ENCODE measurements at places on chromosomes 6 and 20.

GRCh38 chr6:12336121-12336971 is 46.2 kb downstream of the EDN1 start:
- no peak for DNase-seq

DNA sequence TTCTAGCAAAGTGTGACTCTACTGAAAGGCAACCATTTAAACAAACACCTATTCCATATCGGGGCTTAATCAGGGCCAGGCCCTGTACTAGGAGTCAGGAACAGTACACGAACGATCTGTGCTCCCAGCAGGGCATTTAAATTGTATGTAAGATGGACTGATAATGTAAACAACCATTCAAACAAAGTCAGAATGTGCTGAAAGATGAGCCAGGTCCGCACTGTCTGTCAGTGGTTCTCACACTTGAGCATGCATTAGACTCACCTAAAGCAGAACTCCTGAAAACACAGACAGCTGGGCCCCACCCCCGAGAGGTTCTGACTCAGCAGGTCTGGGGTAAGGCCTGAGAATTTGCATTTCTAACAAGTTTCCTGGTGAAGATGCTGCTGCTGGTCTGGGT is 81.6 kb downstream of the PXDC1 start:
- no peak for DNase-seq

DNA sequence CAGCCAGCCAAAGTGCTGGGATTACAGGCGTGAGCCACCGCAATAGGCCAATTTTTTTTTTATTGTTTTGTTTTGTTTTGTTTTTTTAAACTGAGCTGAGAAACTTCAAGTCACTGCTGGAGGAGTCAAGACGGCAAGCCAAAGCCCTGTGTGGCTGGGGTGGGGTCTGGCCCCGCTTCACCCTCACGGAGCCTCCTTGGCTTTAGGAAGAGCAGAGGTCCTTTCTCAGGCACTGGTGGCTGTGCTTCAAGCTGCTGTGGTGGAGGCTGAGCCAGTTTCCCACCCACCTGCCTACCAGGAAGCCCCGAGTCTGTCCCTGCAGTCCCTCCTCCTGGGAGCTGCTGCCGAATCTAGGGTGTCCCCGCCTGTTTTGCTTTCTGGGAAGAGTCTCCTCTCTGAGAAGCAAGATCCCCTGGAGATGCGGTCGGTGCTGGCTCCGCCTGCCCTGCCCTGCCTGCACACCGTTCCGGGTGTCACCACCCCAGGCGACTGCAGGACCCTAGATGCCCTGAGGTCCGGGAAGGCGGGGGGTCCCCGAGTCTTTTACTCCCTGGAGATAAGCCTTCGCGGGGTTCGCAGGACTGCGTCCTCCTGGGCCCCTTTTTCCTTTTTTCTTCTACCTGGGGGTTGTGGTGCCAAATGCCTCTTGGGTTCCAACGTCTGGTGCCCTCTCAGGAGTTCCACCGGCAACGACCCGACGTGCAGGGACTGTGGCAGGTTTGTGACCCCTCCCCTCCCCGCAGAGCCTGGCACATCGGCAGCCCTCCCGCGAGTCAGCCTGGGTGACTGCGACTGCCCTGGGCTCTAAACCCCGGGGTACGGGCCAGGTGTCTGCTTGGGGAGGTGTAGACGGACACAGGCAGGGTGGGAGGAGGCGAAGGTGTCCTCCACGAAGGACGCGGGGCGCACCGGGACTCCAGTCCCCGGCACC is 100.7 kb downstream of the TAF4 start:
- DNase-seq: no peak

GRCh38 chr6:16832043-16832567 is 70.8 kb upstream of the ATXN1 start:
- DNase-seq: no peak

- DNase-seq: no peak
Observed at GRCh38 chr20:58596244-58596643, 54.8 kb upstream of the STX16 start.

- DNase-seq: no peak
Observed at GRCh38 chr20:25686081-25687067, 10.3 kb downstream of the ZNF337 start.

GRCh38 chr20:17169585-17170136 is 57.2 kb upstream of the PCSK2 start:
- DNase-seq: no peak

Measured in thoracic aorta (tissue), 2 donors.